ENCODE measurements at places on chromosomes 4 and X.

DNA sequence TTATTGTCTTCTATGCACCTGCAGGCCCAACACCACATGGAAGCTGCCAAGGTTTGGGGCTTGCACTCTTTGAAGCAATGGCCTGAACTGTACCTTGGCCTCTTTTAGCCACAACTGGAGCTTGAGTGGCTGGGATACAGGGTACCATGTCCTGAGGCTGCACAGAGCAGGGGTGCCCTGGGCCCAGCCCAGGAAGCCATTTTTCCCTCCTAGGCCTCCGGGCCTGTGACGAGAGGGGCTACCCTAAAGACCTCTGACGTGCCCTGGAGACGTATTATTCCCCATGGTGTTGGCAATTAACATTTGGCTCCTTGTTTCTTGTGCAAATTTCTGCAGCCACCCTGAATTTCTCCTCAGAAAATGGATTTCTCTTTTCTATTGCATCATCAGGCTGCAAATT, 519.9 kb upstream of the MAGEB18 start:
- DNase-seq = no peak

GRCh38 chr4:175273995-175274753, 356.0 kb downstream of the ADAM29 start:
- no peak for DNase-seq

- no peak for DNase-seq
Observed at GRCh38 chr4:84706286-84706685, 123.4 kb downstream of the CDS1 start.

DNA sequence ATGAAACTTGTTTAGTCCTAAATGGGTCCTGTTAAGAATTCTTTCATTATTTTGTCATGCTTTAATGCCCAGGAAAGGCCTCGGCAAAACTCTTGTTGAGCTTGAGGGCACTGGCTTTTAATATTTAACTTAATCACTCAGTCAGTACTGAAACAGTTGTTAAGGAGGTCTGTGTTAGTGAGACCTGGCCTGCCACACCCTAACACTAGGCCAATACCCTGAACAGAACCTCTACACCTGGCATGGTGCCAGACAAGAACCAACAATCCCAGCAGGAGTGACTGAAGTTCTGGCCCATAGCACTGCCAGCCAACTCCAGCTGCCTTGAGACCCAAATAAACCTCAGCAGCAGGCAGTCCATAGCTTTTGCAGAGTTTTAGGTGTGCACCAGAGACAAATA, 85.7 kb upstream of the ITM2A start:
- no peak for DNase-seq

- no peak for DNase-seq
Observed at GRCh38 chr4:101393256-101393655, 45.9 kb upstream of the PPP3CA start.

- no peak for DNase-seq
Observed at GRCh38 chr4:13193662-13194061, 290.5 kb downstream of the RAB28 start.

DNA sequence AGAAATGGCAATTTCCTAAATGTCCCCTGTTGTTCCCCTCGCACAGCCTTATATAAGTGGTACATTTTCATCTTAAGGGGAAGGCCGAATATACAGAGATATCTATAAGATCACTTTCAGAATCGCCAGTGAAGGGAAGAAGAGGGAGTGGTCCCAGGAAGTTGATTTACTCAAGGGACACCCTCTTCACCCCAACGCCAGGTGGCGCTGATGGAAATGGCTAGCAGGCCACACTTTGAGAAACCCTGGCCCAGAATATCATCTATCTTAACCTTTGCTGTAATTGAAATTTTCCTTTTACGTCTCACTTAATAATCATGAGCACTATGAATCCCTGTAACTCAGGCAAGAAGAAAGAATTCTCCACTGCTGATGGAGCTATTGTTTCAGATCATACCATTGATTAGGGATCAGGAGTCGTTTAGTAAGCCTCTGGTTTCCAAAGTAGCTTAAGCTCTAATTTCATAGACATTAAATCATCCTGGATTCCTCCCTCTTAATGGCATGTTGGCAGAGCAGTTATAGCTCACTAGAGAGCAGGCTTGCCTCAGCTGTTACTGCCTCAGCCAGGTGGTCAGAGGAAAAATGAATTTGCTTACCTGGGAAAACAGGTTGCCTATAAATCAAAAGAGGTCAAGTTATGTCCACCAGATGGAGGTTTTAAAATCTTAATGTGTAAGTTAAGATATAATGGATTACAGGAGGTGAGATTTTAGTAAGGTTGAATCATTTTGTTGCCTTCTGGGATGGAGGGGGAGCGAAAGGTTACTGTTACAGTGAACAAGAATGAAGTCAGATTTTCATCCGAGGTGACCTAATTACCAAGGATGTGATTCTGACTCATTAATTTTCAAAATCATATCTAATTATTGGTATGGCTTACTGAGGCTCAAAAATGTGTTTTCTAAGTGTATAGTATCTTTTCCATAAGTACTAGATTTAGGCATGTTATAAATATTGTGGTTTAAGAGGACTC, 941.2 kb upstream of the TENM3 start:
- DNase-seq = peak; percentile 10

DNA sequence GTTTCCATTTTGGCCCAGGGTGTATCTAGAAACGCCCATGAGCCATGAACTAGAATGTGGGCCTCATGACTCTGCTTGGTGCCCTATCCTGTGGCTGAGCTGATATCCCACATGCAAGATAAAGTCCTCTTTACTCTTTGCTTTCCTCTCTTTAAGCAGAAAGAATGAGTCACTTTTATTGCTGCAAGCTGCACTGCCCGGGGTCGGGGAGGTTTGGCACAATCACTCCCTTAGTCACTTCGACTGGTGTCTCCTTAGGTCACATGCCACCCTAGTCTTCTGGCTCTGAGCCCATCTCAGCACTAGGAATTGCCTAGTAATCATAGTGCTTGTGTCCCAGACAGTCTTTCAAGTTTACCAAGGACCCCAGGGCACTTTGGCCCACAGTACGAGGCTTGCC, 75.1 kb upstream of the CXorf66 start:
- no peak for DNase-seq

- DNase-seq = no peak
Observed at GRCh38 chr4:41396214-41396613, 139.5 kb downstream of the UCHL1 start.

GRCh38 chrX:20623448-20623847, 356.7 kb upstream of the RPS6KA3 start:
- DNase-seq = no peak

DNA sequence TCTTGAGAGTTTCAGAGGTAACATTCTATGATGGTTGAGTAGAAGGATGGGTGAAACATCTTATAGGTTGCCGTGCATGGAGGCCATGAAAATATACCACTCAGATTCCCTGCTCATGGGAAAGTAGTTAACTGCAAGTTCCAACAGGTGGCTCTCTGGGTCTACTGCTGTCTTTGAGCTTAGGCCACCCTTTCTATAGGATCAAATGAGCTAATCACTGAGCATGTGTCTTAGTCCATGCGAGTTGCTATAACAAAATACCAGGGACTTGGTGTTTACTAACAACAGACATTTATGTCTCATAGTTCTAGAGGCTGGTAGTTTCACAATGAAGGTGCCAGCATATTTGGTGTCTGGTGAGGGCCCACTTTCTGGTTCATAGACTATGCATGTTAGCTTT, 144.8 kb upstream of the UNC5C start:
- no peak for DNase-seq

DNA sequence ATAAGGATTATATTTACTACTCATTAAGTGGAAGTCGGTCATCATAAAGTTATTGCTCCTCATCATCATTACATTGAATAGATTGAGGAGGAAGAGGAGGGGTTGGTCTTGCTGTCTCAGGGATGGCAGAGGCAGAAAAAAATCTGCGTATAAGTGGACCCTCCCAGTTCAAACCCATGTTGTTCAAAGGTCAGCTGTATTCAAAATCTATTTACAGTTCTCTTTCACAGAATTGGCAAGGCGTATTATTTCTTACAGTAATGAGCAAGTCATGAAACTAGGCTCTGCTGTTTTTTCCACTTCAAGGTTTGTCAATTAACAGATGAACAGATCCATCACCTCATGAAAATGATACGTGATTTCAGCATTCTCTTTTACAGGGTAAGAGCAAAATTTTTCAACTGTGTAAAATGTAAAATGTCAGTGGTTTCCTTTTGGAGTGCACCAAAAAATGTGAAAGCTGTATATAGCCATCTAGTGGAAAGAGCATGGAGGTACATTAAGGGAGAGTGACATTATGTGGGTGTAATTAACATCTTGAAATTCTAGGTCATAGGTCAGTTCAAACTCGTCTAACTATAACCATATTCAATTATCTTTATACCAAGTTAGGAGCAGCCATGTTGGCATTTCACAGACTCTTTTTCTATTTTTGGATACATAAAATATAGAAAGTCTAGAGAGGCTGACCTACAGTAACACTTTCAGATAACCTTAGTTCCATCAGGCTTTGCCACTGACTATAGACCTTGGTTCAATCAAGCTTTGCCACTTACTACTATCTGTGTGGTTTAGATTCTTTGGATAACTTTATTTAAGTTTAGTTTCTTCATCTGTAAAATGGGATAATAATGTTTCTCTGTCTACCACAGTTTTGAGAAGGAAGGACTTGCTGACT, 30.1 kb downstream of the NEIL3 start:
- DNase-seq = no peak

- DNase-seq = no peak
Observed at GRCh38 chr4:153468587-153468986, 2.4 kb downstream of the TMEM131L start.

DNA sequence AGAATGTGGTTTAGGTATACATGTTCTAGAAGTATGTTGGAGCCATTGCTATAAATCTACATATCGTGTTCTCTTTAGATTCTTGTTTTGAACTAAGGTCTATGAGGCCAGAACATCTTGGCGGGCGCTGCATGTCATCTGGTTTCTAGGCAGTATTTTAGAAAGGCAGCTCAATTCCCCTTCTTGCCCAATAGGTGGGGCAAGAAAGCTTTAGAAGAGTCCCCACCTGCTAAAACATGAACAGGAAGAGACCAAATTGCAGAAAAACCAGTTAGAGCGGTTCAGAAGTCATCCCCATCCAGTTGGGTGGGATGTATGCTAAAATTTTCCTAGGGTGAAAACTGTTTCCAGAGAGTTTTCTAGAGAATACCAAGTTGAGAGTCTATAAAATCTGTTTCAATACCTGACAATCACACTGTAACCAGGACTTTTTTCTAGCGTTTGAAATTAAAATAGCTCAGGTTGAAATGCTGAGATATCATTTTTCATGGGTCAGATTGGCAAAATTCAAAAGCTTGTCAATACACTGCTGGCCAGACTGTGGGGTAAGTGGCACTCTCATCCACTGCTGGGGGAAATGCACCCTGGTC, 17.5 kb upstream of the SH3KBP1 start:
- no peak for DNase-seq

- DNase-seq = no peak
Observed at GRCh38 chrX:154719132-154719675, 31.7 kb downstream of the GAB3 start.

DNA sequence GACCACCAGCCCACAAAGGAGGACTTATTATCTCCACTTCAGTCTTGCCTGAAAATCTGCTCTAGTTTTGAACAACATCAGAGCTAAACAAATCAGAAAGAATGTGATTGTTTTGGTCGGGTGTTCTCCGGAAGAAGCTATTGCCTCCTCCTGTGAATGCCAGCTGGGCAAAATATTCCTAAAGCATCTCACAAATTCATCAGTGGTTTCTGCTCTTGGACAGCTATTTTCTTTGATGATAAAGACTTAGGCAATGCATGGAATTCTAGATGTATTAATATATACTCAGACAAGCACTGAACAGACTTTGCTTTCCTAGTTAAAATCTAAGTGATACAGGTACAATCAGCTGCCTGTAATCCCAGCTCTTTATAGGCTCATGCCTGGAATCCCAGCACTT, 71.8 kb downstream of the ASMT start:
- no peak for DNase-seq

DNA sequence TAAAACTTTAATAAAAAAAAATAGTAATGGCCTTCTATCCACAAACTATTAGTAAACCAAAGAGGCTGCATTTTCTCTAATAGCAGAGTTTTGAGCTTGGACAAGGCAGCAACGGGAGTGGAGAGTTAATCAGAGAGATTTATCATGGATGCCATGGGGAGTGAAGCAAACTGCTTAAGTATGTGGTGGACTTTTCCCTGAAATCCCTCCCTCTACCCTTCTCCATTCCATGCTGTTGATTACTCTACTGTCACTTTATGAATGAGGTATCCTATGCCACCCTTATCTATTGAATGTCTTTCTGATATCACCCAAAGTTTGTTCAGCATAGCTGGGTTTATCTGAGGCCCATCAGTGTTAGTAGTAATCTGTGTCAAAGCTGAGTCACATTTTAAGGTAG, 335.6 kb upstream of the TRAM1L1 start:
- DNase-seq = no peak

DNA sequence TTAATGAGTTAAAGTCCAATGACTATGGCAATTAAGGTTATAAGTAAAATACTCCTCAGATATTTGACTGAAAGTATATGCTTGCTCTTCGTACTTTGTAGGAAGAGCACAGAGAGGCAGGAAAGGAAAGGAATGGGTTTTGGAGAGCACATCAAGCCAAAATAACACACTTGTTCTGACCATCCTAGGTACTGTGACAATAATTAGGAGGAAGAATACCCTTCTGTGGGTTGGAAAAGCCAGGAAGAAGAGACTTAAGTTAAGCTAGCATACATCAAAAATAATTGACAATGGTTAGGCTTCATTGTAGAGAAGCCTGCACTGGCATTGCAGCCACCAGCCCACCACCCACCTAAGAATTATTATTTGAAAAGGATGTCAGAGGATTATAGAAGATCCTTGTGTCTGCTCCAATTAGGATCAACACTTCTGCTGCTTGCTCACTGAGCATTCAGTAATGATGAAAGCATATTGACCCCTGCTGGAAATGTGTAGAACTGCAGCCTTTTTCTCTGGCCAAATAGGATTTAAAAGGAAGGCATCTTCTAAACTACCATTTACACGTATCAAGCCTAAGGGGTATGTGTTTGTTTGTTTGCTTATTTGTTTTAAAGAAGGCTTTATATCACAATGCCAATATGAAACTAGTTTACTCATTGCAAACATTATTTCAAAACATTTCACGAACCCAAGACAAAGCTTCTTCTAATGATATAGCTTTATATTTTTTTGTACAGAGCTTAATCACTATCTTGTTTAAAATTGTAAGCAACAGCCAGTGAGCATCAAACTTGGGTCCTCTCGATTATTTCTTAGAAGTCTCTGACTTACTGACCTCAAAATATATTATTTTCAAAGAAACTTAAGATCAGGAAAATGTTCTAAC, 286.2 kb upstream of the TET2 start:
- DNase-seq = peak; percentile 47

- no peak for DNase-seq
Observed at GRCh38 chr4:144597171-144597570, 48.8 kb upstream of the HHIP start.

GRCh38 chrX:107726816-107727534, 48.6 kb downstream of the TSC22D3 start:
- DNase-seq = no peak

DNA sequence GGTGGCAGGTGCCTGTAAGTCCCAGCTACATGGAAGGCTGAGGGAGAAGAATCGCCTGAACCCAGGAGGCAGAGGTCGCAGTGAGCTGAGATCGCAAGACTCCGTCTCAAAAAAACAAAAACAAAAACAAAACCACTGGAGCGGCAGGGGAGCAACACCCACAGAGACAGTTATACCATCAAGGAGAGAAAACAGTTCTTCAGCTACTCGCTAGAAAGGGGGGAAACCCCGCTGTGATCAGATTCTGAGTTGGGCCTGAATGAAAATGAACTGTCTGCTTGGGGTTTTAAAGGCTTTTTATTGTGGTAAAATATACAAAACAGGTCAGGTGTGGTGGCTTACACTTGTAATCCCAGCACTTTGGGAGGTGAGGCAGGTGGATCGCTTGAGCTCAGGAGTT, 16.8 kb upstream of the IRAK1 start:
- no peak for DNase-seq

- DNase-seq = no peak
Observed at GRCh38 chrX:53494436-53494835, 60.3 kb upstream of the HSD17B10 start.
